ENCODE measurements at places on chromosomes 16 and 17.

- no peak for DNase-seq
These were observed 8.9 kb upstream of the TCF25 start for GRCh38 chr16:89864527-89864820.

DNA sequence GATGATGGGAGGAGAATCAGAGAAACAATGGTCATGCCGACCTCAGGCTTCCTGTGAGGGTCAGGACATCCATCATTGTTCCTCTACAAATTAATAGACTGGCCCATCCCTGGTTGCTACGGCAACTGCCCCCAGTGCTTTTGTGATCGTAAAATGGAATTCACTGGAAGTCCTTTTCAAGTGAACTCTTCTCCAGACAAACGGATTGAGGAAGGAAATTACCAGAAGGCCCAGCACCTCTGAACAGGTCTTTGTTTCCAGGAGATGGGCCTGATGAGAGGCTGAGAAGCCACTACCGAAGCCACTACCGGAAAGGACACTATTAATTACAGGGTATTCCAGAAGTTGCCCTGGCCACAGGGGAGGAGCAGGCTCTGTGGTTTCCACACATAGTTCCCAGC is 126.0 kb downstream of the MGAT5B start:
- no peak for DNase-seq

GRCh38 chr17:80718428-80718827 is 173.8 kb downstream of the RPTOR start:
- no peak for DNase-seq

GRCh38 chr16:56960681-56961281 is 969 bp upstream of the CETP start:
- no peak for DNase-seq

- no peak for DNase-seq
These were observed 5.2 kb downstream of the ASGR1 start for GRCh38 chr17:7173687-7174602.

- no peak for DNase-seq
These were observed 42.1 kb upstream of the SSTR5 start for GRCh38 chr16:1030473-1030901.

- DNase-seq, result no peak
These were observed 8.0 kb downstream of the PSMD11 start for GRCh38 chr17:32452281-32452680.

DNA sequence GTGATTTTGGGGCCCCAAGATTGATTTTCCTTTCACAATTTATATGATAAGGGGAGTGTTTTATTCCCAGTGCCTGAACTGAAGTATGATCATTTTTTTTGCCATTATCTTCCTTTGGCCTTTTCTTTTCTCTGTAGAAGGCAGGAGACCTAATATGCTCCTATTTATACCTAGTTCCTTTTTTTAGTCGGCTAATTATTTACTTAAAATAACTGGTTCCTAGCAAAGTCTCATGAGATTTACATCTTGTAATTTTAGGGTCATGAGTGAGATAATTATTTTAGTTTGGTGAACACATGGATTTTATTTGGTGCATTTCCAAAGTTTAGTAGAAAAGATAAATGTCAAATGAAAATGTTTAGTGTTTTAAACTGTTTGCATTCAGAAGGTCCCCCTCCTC is 24.8 kb downstream of the SEC14L1 start:
- no peak for DNase-seq

- DNase-seq, result no peak
These were observed 35.5 kb upstream of the TMEM92 start for GRCh38 chr17:50238601-50239280.

DNA sequence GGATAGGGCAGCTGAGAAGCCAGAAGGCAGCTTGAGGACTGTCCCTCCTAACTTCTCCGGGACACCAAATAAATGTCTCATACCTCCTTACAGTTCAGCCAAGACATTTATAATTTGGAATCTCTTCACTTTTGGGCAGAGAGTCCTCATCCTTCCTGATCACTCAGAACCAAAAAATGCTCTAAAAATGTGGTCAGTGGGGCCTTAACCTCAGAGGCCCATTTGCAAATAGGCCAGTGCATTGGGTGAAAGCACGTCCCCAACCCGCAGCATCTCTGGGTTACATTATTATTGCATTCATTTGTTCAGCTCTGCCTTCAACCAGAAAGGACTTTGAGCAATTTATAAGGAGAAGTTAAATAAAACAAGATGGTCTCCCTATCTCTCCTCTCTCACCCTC is 112.4 kb upstream of the IRX3 start:
- DNase-seq, result no peak

GRCh38 chr17:45160447-45161287 is 1.0 kb upstream of the HEXIM2 start:
- DNase-seq, result no peak

DNA sequence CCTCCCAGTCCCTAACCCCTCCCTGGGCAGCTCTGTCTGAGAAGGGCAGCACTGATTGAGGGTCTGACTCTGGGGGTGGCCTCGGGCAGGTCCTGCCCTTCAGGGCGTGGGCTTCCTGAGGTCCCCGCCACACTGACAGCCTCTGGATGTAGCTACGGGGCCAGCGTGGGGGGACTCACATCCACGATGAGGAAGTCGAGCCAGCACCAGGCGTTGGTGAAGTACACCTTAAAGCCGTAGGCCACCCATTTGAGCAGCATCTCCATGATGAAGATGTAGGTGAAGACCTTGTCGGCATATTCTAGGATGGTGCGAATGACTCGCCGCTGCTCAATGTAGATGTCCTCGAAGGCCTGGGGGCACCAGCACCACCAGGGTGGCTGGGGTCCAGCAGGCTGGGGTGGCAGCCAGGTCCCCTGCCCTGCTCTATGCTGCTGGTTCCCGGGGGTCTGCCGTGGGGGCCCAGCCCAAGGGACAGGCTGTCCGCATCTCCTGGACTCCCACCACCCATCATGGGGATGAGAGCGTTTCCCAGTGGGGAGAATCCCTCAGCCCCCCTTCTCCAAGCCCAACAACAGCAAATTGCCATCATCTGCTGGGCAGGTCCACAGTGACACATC is 15.7 kb upstream of the CD79B start:
- DNase-seq, result no peak

GRCh38 chr16:7526736-7527135 is 194.1 kb downstream of the RBFOX1 start:
- no peak for DNase-seq

DNA sequence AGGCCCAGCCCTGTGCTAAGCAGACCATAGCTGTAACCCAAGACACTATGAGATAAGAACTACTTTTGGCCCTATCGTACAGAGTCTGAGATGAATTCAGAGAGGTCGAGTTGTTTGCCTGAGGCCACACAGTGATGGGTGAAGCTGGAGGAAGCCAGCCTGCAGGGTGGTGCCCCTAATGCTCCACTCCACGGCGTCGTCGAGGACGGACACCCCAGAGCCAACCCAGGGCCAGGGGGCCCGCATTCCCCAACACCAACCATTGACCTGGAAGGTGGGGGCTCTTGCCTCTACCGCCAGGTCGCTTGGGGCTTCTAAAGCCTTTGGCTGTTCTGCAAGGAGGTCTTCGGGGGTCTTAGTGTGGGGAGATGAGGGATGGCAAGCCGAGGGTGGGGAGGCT is 84.1 kb downstream of the IRF8 start:
- DNase-seq, result no peak

- no peak for DNase-seq
These were observed 90.3 kb upstream of the CHMP6 start for GRCh38 chr17:80901319-80901718.

DNA sequence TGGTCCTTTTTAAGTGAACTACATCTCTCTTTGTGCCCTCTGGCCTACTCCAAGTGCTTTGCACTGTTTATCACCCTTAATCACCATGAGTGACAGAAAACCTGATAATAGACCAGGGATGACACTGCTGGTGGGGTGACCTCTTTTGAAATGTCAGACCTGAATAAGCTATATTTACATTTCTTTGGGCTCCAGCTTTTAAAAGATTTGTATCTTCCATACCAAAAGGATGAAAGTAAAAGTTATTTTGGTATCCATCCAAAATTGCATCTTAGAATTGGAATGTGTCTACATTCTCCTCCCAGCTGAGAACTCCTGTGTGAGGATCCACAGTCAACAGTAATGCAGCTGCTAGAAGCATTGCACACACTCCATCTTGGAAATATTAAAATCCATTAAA is 370.0 kb downstream of the CDH11 start:
- no peak for DNase-seq

GRCh38 chr17:57145347-57145746 is 60.3 kb downstream of the AKAP1 start:
- no peak for DNase-seq

- DNase-seq, result no peak
These were observed 67.1 kb downstream of the CLEC18A start for GRCh38 chr16:70018254-70018653.

DNA sequence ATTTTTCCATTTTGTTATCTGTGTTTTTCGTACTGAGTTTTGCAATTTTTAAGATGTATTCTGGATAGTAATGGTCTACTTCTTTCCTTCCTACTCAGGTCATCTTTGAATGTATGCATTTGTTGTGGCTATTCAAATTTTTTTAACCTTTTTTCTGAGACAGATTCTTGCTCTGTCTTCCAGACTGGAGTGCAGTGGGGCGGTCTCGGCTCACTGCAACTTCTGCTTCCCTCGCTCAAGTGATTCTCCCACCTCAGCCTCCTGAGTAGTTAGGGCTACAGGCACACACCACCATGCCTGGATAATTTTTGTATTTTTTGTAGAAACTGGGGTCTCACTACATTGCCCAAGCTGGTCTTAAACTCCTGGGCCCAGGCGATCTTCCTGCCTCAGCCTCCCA is 33.6 kb downstream of the VPS35L start:
- no peak for DNase-seq

- DNase-seq, result no peak
These were observed 174.3 kb upstream of the TBX2 start for GRCh38 chr17:61225178-61225882.

DNA sequence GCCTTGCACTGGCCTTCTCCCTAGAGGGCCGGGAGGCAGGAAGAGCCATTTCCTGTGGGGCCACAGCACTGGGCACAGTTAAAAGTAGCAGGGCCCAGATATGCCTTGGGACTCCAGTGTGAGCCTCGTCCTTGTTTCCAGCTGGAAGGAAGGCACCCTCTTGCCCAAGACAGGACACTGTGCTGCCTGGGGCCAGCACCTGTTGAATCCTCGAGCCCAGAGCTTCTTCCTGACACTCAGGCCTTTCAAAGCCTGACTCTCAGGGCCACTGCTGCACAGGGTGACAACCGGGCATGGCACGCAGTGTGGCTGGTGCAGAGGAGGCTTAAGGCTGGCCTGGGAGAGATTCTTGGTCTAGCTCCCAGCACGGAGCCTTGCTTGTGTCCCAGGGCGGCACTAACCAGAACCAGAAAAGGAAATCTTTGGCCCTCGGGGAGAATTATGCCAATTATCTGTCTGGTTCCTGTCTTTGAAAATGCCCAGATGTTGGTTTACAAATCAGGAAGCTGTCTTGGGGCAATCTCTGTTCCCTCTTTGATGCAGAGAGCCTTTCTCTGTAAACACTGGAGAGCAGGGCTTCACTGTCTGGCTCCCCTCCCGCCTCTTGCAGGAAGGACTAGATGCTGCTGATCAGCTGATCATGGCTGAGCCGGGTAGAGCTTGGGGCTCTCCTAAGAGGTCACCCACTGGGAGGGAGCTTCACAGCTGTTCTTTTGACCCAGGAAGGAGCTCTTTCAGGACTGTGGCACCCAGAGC is 11.1 kb downstream of the LDHD start:
- no peak for DNase-seq

- DNase-seq, result no peak
These were observed 5.2 kb upstream of the RNF135 start for GRCh38 chr17:30965686-30966085.

DNA sequence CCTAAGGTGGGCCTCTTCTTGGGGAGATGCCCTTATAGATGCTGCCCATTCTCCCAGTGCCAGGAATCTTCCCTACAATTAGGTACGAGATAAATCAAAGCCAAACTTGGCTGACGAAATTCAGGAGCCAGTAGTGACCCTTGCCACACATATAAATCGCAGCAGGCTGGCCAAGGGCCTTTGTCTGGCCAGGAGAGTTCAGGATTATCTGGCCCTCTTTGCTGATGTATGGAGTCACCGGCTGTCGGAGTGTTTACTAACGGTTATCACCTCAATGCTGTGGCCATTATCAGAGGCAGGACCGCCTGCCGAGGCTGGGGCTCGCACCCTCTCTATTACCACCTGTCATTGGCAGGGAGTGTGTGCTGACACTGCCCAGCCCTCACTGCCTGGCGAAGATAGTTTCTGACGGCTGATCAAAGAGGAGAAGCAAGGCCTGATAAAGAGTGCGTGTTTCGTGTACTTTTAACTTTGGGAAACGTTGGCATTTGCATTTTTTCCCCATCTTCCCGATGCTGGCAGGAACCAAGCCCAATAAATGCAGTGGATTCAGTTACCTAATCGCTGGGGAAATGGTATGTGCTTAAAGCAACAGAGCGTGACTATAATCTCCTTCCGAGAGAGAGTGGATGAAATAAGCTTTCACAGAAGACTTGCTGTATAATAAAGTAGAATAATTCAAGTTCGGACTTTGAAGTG is 32.8 kb upstream of the TBX2 start:
- DNase-seq, result no peak

- DNase-seq, result no peak
These were observed 77.5 kb upstream of the N4BP1 start for GRCh38 chr16:48687421-48688038.

DNA sequence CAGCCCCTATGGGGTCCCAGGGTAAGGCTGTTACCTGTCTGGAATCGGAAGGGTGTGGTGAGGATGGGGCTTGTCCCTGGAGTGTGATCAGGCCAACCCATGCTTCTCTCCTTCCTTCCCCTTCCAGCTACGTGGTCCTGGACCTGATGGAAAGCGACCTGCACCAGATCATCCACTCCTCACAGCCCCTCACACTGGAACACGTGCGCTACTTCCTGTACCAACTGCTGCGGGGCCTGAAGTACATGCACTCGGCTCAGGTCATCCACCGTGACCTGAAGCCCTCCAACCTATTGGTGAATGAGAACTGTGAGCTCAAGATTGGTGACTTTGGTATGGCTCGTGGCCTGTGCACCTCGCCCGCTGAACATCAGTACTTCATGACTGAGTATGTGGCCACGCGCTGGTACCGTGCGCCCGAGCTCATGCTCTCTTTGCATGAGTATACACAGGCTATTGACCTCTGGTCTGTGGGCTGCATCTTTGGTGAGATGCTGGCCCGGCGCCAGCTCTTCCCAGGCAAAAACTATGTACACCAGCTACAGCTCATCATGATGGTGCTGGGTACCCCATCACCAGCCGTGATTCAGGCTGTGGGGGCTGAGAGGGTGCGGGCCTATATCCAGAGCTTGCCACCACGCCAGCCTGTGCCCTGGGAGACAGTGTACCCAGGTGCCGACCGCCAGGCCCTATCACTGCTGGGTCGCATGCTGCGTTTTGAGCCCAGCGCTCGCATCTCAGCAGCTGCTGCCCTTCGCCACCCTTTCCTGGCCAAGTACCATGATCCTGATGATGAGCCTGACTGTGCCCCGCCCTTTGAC is 2.4 kb downstream of the MAPK7 start:
- DNase-seq, result no peak

- no peak for DNase-seq
These were observed 1.1 kb downstream of the PRSS33 start for GRCh38 chr16:2786061-2786825.

DNA sequence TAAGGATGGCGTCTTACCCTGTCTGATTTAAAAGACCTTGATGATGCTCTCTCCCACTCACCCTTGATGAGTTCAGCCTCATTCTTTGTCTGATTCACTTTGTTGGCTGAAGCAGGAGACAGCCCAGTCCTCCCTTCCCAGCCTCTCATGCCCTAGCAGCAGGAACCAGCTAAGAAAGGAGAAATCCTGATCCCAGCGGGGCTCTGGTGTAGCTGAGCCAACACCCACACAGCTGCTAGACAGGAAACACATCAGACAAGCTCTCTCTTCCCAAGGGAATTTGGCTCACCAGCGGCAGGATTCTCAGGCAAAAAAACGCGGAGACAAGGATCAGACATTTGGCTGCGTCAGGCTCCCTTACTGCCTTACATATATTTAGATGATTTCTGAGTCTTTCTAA is 211.5 kb downstream of the CDH11 start:
- DNase-seq, result no peak

Data from activated CD8-positive, alpha-beta memory T cell treated with anti-CD3 and anti-CD28 coated beads for 4 hours (primary cell).